WERI-Rb-1 (cell line): ENCODE measurements at places on chromosomes 2 and 18.
A peak's percentile ranks its signal among the peaks of the same experiment; 100 is the strongest.

DNA sequence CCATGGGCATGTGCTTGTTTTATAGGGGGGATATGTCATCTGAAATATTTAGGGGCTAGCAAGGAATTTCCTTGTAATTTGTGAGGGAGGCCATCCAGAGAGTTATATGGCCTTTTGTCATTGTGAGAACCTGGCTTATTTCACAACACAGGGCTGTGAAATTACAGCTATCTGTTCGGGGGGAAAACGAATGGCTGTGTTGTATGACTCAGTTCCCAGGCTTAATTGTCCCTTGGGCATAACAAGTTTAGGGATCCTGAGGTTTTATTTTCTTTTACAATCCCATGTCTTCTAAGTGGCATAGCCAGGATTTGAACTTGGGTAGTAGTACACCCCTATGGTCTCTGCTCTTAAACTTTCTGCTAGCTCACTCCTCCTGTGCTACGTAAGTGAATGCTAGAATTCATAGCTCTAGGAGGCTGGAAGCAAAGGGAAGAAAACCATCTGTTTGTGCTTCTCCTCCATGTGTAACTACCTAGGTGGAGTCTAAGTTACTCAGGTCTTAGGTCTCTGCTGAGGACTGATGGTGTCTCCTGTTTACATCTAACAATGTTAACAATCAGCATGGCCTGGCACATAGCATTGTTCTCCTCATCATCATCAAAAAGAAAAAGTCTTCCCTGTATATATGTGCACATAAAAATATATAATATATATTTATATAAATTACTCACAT lies 53.8 kb downstream of the SKA1 start:
- no peak for DNase-seq

DNA sequence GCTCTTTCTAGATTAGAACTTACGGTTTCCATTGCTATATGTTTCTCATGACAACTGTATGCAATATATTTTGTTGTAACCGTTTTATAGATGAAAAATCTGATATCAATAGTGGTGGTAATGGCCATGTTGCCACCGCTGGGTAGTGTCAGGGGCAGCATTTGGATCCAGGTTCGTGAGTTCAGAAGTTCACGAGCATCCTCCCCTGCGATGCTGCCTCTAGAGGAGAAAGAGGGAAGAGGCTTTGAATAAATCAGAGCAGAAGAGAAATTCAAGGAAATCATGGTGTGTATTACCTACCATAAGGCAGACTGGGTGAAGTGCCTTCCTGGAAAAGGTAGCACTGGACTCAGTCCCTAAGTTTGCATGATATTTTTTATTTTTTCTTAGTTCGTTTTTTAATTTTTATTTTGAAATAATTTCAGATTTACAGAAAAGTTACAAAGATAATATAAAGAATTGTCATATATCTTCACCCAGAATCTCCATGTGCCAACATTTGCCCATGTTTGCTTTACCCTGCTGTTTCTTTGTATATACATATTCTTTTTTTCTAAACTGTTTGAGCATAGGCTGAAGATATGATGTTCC lies 3.3 kb upstream of the ZBTB7C start:
- DNase-seq = peak; percentile 64

DNA sequence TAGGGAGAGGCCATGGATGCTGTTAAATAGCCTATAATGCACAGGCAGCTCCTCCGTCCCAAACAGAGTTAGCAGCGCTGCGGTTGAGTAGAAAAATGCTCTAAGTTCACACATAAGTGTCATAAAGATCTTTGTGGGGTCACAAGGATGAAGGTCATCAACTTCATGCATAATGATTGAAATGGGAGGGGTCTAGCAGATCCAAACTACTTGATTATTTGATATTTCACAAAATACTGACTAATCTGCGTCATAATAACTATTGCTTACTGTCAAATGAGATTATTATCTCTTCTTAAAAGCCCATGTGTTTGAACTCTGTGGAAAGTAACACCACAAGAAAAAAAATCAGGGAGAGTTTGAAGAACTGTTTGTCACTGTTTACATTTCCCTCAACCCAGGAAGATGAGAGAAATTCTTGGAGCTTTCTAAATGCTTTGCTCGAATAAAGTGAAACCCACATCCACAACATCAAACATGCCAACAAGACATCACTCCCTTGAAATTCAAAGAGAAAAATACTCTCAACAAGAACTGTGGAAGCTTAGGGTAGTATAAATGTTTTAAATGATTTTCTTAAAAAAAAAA lies 50.5 kb upstream of the CREB1 start:
- no peak for DNase-seq

GRCh38 chr2:219028996-219029828 lies 12.1 kb downstream of the CFAP65 start:
- no peak for DNase-seq

DNA sequence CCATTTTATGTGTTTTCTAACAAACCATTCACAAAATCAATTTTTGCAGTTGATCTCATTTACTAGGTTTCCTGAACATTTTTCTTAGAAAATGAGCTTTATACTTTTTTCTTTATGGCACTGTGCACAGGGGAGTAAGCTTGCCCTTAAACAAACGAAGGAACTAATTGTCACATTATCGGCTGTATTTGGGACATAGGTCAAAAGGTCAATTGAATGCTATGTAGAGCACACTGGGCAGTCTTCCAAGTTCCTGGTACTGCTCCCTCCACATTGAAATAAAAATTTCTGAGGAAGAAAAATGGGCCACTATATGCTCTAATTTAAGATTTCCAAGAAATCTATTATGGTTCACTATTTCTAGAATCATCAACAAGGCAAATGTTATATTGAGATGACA lies 93.6 kb upstream of the TMEFF2 start:
- no peak for DNase-seq

GRCh38 chr18:70522183-70522680 lies 233.4 kb downstream of the SOCS6 start:
- no peak for DNase-seq

- DNase-seq = no peak
Observed at GRCh38 chr2:241958818-241959545, 89.5 kb downstream of the RTP5 start.

GRCh38 chr2:64881037-64881492 lies 108.1 kb upstream of the SLC1A4 start:
- no peak for DNase-seq

DNA sequence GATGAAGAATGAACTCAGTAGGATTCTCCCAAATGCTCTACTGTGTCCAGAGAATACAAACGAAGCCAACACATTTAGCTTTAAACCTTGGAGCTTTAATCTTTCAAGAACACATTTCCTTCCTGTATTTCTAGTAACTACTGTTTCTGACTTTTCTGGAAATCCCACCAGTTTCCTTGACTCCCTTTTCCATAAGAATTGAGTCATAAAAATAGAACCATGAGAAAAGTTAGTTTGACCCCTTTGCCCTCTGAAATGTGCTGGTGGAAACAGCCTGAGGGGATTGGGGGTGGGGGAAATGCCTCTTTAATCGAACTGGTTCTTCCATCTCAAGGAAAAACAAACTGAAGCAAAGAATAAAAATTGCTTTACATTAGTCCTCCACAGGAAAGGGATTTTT lies 123.9 kb downstream of the TMEM17 start:
- DNase-seq = no peak

DNA sequence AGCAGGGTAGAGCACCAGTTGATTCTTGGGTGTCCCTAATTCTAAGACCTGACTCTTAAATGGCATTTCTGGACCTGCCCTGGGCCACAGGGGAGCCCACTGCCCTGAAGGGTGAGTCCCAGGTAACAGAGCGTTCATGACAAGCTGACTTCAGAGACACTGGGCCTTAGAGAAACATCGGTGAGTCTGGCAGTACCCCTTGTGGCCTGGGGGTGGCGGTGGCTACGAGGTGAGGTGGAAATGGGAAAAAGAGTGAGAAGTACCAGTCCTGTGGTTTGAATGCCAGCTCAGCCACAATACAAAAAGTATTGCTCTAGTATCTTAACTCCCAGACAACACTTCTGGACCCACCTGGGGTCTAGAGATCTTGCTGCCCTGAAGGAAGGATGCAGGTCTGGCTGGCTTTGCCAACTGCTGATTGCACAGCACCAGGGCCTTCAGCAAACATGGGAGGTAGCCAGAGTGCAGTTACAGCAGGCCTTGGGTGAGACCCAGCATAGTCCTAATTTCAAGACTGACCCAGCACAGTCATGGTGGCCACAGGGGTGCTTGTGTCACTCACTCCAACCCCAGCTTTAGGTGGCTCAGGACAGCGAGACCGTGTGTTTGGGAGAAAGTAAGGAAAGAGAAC lies 44.5 kb downstream of the USP34 start:
- DNase-seq = peak; percentile 66
